ENCODE measurements at places on chromosomes 3 and 15.

GRCh38 chr3:45892161-45892560 lies 5.8 kb downstream of the CCR9 start:
- DNase-seq, result no peak

GRCh38 chr3:98894791-98895576 lies 6.5 kb downstream of the DCBLD2 start:
- no peak for DNase-seq

GRCh38 chr15:71743861-71744382 lies 66.4 kb upstream of the NR2E3 start:
- DNase-seq, result peak; percentile 33

- no peak for DNase-seq
These were observed 563.7 kb upstream of the MDFIC2 start for GRCh38 chr3:70876154-70876553.

- DNase-seq, result no peak
These were observed 4.2 kb downstream of the TRA2B start for GRCh38 chr3:185933374-185934173.

DNA sequence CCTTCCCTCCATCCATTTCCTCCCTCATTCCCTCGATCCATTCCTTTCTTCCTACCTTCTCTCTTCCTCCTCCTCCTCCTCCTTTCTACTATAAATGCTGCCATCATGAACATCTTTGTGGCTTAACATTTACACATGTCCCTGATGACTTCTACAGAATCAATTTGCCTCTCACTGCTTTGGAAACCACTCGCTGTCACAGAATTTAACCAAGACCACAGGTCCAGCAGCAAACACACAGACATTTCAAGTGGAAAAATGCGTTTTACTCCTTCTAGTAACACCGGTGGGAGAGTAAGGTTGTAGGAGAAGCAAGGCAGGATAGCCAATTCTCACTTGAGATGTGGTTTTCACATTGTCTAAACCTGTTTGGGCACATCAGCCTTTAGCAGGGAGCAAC lies 101.4 kb upstream of the LRIG1 start:
- no peak for DNase-seq

GRCh38 chr15:33910741-33911140 lies 57.6 kb upstream of the CHRM5 start:
- no peak for DNase-seq

- no peak for DNase-seq
These were observed 184.7 kb downstream of the TJP1 start for GRCh38 chr15:29637555-29637954.

DNA sequence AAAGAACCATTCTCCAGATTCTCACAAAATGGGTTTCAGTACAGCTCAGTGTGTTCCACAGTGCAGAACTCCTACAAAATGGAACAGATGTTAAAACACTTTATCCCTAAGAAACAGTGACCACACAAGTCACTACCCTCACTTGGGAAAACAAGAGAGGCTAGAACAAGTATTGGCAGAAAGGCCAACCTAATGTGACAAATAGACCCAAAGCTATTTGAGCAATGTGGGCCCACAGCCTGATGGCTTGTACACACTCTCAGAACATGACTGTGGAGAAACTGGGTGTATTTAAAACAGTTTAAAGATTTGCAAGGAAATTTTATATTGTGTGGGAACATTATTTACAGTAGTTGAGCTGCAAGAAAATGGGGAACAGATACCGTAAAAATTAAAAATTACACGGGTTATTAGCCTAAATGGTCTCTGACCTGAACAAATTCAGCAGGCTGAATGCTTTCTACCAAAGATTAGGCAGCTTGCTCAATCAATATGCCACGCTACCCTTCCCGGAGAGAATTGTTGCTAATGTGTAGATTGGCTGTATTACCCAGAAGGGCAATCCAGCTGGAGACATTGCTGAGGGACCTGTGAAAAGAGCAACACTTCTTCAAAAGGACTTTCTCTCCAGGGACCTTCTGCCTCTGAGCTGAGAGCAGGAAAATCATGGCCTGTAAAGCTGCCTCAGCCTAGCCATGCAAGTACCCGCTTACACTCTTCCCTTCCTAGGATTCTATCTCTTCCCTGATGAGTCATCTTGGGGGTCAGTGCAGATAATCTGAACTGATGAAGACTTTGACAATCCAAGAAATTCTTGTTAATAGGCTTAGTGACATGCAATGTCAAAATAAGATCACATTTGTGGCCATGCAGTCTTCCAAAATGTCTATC lies 97.1 kb downstream of the STRIT1 start:
- DNase-seq, result no peak

DNA sequence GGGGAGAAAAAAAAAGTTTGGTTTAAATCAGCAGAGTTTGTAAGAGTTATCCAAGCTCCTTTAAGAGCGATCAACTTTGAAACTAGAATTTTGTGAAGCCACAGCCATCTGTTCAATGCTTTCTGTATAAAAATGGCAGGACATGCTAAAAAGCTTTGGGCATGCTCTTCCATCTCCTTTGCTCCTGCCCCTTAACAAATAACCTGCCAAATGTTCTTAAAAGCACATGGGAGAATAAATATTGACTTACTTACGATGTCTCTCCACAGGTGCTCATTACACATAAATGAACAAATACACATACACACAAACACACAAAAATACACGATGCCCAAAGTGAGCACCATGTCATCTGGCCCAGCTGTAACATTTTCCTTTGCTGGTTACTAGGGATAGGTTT lies 211.8 kb upstream of the DPH6 start:
- no peak for DNase-seq

DNA sequence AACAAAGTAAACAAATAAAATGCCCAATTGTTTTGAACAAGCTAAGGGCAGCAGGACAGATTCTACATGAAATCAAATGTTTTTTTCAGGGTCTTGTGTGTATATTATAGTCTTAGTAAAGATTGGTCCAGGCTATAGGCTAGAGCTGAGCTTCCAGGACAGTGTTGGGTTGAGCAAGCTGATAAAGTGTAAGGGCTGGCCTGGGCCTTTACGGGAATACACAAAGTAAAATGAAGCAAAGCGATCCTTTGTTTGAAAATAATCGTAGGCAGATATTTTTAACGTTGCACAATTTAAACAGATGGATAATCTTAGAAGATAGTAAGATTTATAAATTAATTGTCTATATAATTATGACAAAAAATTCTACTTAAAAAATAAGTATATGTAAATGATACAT lies 1204.6 kb downstream of the OTOL1 start:
- no peak for DNase-seq

DNA sequence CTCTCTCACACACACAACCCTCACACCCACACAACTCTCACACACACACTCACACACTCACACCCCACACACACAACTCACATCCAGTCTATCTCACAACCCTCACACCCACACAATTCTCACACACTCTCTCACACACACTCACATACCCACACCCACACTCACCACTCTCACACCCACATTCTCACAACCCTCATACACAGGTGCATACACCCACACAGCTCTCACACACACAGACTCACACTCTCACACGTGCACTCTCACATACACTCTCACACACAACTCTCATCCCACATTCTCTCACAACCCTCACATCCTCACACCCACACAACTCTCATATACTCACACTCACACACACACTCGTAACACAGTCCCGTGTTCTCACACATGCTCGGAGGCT lies 134.4 kb downstream of the FBLN2 start:
- no peak for DNase-seq

DNA sequence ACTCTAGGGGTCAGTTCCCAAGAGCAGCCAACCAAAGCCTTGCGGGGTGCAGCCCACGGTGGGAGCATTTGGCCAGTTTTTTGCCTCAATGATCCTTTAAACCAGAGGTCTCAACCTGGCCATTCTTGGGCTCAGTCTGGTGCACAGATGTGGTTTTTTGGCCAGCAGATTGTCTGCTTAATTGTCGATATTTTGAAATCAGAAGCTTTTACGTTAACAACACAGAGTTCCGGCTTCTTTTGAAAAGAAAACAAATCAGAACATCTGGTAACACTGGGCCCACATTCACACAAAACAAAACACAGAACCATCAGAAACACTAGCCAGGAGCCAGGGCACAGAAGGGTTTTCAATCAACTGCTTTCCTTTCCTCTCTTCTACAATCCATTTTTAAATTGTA lies 127.7 kb downstream of the XXYLT1 start:
- DNase-seq, result no peak

GRCh38 chr3:32340611-32341365 lies 50.9 kb upstream of the CMTM7 start:
- no peak for DNase-seq

DNA sequence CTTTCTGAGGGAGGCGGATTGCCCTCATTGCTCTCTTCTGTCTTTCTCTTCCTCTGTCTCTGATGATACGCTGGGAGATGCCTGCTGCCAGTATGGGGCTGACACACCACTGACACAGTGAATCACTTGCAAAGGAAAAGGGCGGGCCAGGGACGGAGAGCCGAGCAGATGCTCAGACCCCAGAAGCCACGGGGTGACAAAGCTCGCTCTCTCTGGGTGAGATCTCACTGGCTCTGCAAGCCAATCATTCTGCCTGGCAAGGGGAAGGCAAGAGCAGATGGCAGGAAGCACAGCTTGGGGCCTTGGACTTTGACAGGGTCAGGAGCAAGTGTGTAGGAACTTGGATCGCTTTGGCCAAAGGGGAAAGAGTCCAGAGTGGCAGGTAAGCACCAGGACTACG lies 198.7 kb downstream of the NTRK3 start:
- DNase-seq, result no peak

DNA sequence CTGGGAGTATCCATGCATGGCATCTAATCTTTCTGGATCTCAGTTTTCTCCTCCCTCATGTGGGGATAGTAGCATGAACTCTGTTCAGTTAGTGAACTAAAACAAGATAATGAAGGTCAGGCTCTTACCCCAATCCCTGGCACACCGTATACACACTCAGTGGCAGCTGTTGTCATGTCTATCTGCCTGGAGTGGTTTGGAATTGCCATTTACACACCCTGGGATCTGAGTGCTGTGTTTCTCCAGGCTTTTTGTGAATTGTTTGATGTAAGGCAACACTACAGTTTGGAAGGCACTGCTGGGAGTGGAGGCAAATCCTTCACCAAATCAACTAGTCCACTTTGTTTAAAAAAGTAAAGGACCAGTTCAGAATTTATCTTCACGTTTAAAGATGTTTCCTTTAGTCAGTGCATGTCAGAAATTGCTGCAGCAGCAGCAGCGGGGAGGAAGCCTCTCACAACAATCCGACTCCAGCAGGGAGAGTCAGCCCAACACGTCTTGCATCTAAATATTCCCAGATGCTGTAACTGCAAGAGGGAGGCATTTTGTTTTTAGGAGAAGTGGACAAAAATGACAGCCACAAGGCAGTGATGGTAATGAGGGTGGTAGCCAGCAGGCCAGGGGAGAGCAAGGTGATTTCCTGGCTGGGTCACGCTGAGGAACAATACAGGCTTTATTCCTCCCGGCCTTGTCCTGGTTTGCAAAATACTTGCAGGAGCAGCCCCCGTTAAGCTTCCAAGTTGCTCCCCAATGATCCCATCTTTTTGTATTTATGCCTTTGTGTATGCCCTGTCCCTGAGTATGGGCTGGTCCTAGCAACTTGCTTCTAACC lies 128.5 kb upstream of the LRIG1 start:
- no peak for DNase-seq

DNA sequence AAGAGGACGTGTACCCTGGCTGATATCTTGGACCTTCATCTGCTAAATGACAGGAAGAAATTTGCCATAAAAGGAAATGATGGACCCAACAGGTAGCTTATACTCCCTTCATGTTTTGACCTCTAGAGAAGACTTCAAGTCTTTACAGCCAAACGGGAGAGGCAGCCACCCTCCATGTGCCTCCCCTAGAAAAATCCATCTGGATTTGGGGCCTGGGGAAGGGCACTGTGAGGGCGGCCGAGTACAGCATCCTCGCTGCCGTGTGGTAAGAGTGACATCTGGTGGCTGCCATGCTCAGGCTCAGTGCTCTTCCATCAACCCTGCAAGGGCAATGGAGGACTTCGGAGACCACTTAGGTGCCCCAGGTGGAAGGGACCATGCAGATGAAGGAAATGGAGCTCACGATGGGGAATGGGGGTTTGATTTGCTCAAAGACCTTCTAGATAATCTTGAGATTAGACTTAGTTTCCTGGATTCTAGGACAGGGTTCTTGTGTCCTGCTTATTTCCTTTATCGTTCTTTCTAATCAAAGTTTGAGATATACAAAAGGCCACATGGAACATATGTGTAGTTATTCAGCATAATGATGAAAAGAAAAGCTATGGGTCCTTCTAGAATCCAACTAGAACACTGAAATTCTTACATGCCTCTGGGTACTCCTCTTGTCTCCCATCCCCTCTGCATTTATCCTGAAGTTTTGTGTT lies 44.4 kb downstream of the AQP9 start:
- DNase-seq, result no peak

DNA sequence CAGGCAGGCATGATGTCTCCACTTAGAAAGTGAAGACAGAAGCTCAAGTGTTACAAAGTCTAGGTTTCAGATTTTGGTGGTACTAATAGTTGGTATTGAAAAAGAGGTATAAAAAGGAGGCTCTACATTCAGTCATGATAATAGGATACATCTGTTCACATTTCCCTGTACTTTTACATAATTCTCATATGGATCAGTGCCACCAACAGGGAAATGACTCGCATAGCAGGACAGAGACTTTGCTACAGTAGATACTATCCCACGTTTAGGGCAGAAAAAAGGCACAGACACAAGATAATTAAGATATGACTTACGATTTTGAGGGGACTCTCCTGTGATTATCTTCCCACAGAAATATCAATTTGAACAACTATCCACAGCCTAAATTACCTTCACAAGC lies 1062.9 kb upstream of the EPHA6 start:
- no peak for DNase-seq

- DNase-seq, result no peak
These were observed 29.8 kb upstream of the PTPRG start for GRCh38 chr3:61531528-61531927.

GRCh38 chr15:91118817-91119590 lies 18.9 kb downstream of the SV2B start:
- DNase-seq, result no peak

DNA sequence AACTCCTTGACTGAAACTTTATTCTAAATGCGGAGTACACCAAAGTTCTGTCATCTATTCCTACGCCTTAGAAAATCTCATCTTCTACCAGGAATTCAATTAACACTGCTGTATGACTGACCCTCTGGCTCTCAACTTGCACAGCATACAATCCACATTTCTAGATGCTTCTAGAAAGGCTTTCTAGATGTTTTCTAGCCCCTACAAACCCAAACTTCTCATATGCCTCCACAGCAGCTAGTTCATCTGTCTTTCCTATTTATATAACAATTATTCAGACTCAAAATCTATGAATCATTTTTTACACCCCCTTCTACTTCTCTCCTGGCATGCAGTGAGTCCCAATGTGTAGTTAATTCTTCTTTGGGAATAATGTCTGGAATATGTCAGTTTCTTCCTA lies 13.2 kb downstream of the INO80 start:
- no peak for DNase-seq

GRCh38 chr15:40054605-40054854 lies 15.5 kb upstream of the SRP14 start:
- DNase-seq, result no peak

Measured in inflammatory macrophage treated with lipopolysaccharide for 1 hour (primary cell).